Fibroblast of the aortic adventitia (primary cell): ENCODE measurements at places on chromosomes 2 and 18.

DNA sequence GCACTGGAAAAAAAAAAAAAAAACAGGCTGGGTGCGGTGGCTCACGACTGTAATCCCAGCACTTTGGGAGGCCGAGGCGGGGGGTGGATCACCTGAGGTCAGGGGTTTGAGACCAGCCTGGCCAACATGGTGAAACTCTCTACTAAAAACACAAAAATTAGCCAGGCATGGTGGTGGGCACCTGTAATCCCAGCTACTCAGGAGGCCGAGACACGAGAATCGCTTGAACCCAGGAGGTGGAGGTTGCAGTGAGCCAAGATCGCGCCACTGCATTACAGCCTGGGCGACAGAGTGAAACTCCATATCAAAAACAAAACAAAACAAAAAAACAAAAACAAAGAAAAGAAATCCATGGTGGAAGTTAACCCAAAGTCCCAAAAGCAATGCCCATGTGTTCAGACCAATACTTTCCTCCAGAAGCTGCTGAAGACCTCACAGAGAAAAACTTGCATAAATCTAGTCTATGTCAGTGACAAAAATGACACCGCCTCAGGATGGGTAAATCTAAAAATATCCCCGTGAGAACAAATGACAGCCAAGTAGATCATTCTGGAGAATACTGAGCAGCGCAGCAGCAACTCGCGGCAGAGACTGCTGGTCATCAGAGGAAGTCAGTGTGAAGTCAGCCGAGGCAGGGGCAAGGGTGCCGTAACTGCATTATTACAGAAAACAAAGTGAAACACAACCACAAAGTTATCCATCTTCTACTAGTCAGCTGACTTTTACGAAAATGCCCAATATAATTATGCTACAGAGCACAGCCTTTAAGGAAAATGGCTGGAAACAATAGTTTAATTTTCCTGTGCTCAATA is 41.0 kb downstream of the LPIN2 start:
- no peak for DNase-seq

DNA sequence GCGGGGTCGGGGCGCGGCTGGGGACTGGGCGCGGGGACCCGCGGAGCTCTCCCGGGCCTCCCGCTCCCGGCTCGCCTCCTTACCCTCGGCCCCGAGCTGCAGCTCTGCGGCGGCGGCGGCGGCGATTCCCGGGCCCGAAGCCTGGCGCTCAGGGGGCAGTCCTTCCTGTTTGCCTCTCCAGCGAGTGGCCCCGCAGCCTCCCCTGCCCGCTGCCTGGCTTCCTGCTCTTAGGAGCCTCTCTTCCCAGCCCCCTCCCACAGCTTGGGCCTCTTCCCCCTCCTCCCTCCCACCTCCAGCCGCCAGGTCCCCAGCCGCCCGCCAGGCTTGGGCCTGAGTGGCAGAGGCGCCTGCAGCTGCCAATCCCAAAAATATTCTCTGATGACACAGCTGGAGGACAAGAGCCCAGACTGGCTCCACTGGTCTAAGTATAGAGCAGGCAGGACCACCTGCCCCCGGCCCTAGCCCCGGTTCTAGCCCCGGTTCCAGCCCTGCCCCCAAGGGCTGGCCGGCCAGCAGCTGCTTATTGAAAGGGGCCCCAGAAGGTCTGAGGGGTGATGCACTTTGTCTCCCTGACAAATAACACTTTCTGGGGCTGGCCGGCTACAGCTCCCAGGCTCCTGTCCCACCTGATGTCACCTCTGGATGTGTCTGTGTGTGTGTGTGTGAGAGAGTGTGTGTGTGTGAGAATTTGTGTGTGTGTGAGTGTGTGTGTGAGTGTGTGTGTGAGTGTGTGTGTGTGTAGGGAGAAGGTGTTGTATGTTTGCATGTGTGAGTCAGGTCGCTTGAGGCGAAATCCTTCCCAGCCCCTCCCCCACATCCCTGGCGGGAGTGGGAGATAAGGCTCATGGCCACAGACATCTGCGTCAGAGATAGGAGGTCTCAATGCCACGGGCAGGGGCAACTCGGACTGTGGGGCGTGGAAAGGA is at the start of gene OBSL1:
Gene OBSL1, minus strand, starts transcription at position 229 of the 926 bp plus-strand sequence. CDS start 307 bp downstream, outside the sequence.
- peak; percentile 69 for DNase-seq

DNA sequence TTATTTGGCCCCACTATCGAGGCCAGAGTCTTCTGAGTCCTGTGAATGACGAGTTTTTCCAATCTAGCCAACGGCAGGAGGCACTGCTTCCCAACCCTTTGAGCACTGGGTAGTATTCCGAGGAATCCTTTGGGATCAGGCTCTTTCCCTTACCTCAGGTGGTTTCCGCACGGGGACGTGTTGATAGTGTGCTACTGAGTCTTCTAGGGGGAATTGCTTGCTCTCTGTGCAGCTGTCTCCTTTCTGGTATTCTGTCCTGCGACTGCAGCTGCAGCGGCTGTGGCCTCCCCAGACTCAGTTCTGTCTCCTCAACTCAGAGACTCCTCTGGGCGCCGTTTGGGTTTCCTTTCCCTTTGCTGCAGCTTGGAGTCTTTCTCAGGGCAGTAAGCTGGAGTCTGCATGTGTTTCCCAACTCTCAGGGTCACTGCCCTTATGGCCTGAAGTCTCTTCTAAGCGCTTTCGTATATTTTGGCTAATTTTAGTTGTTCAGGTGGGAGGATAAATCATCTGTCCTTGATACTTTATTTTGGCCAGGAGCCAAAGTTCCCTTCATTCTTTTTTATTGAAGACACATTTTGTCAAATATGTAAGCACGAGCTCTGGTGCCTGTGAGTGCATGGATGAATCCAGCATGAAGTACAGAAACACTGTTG is 118.4 kb downstream of the MAP4K4 start:
- peak; percentile 46 for DNase-seq

DNA sequence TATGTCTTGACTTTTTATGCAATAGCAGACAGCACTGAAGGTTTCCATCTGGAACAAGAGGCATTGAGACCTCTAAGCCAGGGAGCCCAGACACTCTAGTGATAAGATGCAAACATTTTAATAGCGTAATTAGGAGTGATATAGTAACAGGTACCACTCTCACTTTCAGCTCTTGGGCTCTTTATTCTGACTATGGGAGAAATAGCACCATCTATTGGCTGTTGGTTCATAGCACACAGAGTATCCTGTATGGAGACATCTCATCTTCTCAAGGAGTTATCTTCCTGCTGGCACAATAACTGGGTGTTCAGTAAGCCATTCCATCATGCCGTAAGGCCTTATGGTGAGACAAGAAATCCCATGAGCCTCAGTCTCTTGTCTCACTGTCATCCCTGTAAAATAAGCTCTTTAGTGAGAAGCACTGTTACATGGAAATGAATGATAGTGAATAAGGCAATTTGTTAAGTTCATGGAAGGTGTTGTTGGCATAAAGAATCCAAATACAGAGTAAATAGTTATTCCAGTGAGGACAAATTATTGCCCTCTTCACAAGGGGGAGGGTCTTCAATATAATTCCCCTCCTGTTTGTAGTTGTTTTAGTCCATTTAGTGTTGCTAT is 48.3 kb downstream of the THUMPD2 start:
- no peak for DNase-seq

- no peak for DNase-seq
Observed at GRCh38 chr2:12020833-12021469, 274.5 kb downstream of the LPIN1 start.

- no peak for DNase-seq
Observed at GRCh38 chr2:129812071-129812470, 167.4 kb upstream of the RAB6C start.
